ENCODE measurements at places on chromosomes 6 and 20. TPM values are rescaled to one million over a fixed set of nuclear protein-coding genes. Genes with fewer than 3 reads are reported as not detected.

DNA sequence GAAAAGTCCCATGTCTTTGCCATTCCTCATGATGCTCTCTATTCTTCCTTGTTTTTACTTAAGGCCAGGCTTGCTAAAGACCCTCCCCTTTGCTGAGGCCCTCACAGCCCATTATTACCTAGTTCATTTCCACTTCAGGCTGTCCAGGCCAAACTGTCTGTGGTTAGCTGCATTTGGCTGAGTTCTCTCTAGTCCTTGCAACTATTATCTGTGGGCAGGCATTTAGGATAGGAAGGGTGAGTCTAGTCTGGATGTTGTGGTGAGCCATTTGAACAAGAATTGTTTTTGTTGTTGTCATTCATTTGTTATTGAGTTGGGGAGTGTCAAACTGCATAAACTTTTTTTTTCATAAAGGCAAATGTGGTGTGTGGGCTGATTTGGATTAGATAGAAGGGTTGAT is 182.4 kb downstream of the CD109 start:
- no peak for DNase-seq

CDH26 gene
- total RNA-seq: 0.88 TPM

DNA sequence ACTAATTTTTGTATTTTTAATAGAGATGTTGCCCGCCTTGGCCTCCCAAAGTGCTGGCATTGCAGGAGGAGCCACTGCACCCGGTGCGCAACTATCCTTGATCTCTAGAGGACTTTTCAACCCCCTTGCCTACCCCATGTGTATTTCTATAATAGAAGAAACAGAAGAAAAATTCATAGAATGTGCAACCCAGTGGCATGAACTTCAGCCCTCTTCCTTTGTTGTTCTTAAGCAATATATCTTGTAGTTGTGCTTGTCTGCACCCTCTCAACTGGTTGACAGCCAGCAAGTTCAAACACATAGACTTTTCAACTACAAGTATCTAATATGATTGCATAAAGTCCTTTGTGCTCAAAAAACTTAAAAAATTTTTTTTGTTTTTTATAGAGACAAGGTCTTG is 72.3 kb upstream of the NCOA3 start:
- no peak for DNase-seq

DNA sequence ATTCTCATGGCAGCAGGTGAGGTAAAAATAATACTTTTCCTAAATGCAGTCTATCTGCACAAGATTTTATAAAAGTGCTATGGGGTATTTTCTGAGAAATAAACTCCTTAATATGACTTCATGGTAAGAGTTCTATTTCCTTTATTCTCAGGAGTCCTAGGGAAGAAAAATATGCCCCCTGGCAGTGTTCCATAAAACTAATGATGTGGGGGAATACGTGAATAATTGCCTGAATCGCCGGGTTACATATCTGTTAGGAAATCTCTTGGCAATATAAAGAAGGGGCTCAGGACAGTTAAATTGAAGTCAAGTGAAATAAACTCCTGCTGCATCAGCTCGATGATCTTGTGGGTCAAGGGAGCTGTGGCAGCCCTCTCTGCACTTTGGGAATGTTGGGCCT is 229.7 kb downstream of the MAFB start:
- DNase-seq: no peak

DNA sequence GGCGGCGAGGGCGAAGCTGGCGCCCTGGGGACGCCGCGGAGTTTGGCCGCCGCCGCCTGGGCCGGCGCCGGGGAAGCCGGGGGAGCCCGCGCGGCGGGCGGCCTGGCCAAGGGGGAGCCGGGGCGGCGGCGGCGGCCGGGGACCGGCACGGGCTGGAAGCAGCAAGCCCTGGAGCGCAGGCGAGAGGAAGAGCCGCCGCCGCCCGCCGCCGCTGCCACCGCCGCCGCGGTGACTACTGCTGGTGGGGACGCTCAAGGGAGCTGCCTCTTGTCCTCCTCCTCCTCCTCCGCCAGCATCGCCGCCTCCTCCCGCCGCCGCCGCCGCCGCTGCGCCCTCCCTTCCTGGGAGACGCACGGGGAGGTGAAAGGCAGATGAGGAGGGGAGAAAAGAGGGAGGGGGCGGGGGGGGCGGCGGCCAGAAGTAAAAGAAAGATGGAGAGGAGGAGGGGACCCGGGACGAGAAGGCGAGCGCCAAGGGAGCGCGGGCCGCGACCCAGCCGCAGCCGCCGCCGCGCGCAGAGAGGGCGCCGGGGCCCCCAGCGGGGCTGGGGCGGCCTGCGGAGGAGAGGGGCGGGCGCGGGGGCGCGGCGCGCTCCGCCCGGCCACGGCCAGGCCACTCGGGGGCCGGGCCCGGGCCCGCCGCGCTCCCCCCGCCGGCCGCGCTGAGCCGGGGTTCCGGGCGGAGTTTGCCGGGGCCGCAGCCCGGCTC is 846 bp downstream of the PDE10A start:
- no peak for DNase-seq

SEL1L2 gene
- total RNA-seq: not detected

GRCh38 chr20:44422083-44422482 is 53.6 kb upstream of the TTPAL start:
- no peak for DNase-seq

PLEKHG1 gene
- total RNA-seq: 8.2 TPM

- no peak for DNase-seq
Measured at GRCh38 chr6:119065955-119066354, 12.5 kb downstream of the FAM184A start.

GRCh38 chr6:106069478-106069877 is 16.7 kb upstream of the PRDM1 start:
- DNase-seq: no peak

GRCh38 chr6:144131248-144131709 is 19.0 kb upstream of the STX11 start:
- no peak for DNase-seq

Measured in activated CD4-positive, alpha-beta T cell treated with anti-CD3 and anti-CD28 coated beads for 36 hours (primary cell).